CD4-positive, alpha-beta T cell treated with Interleukin-17A for 4 hours (primary cell): ENCODE measurements at places on chromosomes 2 and 18.
A peak's percentile ranks its signal among the peaks of the same experiment; 100 is the strongest.

DNA sequence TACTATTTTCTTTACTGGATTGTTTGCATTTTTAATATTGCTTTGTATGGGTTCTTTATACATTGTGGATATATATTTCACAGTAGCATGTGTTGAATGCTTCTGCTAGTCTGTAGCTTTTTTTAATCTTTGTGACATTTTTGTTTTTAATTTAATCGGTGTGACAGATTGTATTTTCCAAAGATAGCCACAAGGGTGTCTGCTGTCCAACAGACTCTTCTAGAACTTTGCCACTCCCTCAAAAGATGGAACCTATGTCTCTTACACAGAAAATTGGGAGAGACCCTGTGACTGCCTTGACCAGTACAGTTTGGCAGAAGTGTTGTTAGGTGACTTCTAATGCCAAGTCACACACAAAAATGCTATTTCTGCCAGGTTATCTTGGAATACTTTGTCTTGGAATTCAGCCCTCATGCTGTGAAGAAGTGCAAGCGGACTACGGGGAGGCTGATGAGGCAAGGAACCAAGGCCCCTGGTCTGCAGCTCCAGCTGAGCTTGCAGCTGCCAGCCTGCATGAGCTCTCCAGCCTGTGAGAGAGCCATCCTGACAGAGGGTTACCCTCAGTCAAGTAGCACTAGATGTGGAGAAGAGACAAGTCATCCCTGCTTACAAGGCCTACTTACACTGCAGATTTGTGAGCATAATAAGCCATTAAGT is 110.8 kb downstream of the TDRD15 start:
- DNase-seq, result no peak

GRCh38 chr2:124623560-124623959 is 598.5 kb downstream of the CNTNAP5 start:
- DNase-seq, result no peak

DNA sequence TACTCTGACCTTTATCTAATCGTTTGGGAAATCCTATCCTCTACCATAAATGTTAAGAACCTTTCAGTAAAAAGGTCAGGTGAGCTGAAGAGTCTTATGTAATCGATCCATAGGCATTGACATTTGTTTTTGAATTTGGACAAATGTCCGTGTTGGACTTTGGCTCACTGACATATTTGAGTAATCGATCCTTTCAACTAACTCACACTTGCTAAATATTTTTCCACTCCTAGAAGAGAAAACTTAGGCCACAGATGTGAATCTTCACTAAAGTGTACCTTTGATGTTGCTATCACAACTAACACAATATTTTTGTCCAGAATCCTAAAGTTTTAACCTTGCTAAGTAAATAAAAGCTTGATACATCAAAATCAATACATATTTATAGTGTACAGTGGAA is 89.5 kb downstream of the CCDC102B start:
- DNase-seq, result no peak

DNA sequence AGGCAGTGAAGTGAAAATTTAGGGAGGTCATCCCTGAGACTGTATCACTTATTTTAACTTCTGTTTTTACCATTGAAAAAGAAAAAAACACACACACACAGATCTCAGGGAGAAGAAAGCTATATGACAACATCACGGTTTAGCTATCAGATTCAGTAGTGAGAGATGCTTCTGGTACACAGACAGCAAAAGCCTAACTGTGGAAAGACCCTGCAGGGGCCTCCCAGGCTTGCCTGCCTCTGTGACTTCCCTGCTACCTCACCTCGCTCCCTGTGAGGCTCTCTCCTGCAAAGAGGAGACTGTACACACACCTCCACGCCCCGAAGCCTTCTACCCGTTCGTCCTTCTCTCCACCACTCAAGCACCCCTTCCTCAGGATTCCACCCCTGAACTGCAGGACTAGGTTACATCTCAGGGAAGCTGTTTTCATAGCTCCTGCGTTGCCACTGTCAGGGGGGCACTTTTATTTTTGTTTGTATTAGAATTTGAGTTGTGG is 86.3 kb downstream of the EPB41L3 start:
- peak; percentile 16 for DNase-seq

DNA sequence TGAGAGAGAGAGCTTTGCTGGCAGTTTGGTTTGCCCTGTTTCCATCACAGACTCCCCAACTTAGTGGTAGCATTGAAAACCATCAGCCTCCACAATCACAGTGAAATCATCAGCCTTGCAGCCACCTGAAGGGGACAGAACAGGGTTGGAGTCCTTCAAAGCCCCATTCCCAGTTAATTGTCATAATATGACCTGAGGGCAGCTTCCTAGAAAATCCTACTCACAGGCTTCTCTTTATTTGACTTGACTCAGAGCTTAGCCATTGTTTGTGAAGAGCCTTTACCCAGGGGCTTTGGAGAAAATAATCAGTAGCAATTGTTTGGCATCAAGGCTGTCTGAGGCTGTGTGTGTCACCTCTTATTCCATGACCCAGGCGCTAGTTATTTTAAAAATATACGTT is 308.7 kb downstream of the CBLN2 start:
- no peak for DNase-seq

DNA sequence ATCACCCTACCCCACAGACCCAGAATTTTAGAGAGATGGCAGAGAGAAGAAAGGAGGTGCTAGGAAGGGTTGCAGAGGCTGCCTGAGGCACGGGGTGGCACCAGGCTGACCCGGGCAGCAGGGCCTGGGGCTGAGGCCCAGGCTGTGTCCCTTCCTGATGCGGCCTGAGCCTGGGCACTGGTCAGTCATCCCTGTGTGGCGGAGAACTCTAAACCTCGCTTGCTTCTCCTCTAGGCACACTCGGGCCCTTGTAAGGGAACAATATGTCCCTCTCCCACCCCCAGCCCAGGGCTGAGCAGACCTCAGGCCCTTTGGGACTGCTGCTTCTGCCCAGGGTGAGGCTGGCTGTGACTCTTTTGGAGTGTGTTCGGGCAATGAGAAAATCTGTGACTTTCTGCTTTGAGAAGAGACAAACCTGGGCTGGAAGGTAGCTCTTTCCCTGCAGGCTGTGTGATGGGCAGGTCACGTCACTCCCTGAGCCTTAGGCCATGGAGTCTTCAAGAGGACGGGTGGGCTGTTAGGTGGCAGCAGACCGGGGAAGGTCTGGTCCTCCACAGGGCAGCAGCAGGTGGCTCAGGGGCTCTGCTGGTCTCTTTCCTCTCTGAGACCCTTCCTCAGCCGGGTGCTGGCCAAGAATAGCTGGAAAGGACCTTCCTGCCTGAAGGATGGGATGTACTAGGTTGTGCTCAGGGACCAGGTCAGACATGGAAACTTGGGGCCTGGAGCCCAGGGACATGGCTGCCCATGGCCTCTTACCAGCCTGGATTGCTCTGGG is 96.8 kb downstream of the GLI2 start:
- DNase-seq, result no peak

- peak; percentile 51 for DNase-seq
These were observed 24.0 kb upstream of the TMEM37 start for GRCh38 chr2:119407430-119408220.

GRCh38 chr18:70423120-70423519 is 134.3 kb downstream of the SOCS6 start:
- DNase-seq, result no peak

- no peak for DNase-seq
These were observed 12.4 kb upstream of the ZFP36L2 start for GRCh38 chr2:43238813-43239212.

- DNase-seq, result peak; percentile 7
These were observed 566 bp upstream of the MRPS5 start for GRCh38 chr2:95122197-95122551.

- DNase-seq, result no peak
These were observed 45.4 kb upstream of the PAPOLG start for GRCh38 chr2:60710707-60711106.

DNA sequence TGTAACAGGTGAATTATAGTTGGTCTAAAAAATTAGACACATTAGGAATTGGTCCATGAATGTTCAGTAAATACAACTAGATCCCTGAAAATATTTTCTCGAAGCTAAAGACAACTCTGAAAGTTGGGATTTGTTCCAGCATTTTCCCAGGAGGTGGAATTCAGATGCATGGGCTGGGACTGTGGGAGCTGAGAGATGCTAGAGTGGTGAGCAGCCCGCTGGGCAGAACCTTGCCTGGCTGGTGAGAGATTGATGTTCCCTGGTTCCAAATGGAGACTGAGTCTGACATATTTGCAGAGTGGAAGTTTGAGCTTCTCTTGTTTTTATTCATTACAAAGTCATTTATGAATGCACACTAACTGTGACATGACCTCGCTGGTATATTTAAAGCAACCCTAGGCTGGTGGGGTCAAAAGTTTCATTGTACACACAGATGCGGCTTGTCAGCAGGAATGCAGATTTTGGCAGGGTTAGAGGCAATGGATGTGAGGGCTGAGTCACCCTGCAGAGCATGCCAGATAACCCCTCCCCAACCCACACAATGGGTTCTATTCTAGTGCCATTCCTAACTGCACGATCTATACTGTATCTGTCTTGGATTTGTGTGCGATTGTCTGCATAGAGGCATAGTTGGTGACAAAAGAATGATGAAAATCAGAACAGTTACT is 23.5 kb upstream of the TMEM178A start:
- no peak for DNase-seq

GRCh38 chr2:100957996-100958653 is 44.0 kb upstream of the RPL31 start:
- no peak for DNase-seq

DNA sequence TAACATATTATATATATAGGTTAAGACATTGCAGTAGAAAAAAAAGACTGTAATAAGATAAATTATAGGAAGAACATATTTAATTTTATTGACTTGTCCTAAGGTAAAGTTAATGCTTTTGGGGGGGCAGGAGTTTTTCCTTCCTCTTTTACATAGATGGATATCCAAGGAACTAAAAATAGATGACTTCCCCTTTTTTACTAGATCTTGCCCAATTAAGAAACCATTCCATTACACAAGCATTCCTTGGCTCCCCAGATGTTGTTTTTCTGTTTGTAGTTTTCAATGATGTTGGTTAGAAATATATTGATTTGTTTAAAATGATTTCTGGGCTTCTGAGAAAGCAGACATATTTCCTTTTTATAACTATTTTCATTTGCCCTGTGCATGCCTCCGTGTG is 22.4 kb upstream of the PMAIP1 start:
- DNase-seq, result no peak

GRCh38 chr18:56322406-56322805 is 316.0 kb downstream of the TXNL1 start:
- DNase-seq, result no peak

DNA sequence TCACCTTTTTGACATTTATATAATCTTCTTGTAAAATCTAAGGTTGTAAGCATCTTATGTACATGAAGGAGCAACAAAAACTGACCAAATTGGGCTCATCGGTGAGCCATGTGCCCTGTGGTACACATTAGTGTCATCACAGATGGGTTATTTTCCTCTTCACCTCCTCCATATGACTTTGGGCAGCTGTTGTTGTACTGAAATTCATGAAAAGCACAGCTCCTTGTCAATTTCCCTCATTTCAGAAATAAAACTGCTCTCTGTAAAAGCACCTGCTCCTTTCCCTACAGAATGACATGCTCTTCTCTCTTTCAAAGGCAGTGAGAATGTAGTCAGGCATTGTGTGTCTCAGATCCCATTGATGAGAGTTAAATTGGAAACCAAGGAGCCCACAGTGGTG is 42.0 kb downstream of the DTNA start:
- DNase-seq, result no peak
